ENCODE measurements at places on chromosomes 4 and X. TPM values are rescaled to one million over a fixed set of nuclear protein-coding genes. Genes with fewer than 3 reads are reported as not detected.

DNA sequence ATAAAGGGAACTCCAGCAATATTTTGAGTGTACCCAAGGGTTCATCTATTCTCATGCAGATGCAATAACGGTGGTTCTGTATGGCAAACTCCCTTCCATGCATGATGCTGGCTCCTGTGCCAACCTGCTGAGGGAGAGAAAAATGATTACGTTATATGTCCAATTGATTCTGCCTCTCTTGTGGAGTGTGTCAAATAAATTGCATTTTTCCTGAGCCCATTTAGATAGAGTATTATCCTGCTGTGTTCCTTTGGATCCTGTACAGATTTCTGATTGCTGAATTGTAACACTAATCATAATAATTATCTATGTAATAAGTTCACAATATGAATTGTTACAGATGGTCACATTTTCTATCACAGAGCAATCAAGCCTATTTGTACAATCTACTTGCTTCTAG, 821.7 kb downstream of the C4orf33 start:
- no peaks in the 10 kb centered on the region for H3K27me3 ChIP-seq

The SSX3 gene
- 26.1 TPM for total RNA-seq

DNA sequence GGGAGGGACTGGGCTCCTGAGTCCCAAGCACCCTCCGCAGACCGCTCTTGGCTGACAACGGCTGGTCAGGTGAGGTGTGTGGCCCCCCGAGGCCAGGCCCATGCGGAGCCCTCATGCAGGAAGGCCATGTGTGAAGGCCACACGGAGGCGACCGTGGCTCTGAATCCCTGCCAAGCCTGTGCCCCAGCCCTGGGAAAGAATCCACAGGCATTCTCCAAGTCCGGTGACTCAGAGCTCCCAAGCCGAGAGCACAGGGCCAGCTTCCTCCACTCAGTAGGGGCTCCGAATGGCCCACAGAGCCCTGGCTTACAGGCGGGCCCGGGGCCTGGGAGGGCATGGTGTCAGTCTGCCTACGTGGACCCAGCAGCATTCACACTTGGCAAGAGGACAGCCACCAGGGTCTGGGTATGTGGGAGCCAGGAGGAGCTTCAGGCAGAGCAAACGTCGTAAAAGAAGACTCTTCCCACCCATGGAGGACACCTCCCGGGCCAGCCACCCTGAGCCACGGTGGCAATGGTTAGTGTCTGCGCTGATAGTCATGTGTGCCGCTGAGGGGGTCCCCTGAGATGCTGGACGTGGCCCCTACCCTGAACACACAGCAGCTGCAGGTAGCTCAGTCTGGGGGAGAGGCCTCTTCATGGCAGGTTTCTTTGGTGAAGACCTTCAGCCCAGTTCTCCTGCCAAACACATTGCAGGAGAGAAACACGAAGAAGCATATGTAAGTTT, 105.7 kb downstream of the PSAPL1 start:
- no peak overlapping the region for H3K4me3 ChIP-seq
- H3K4me1 ChIP-seq = peaks cover 10% of the 10 kb centered on the region
- DNase-seq = no peak
- H3K27ac ChIP-seq = no peak overlapping the region

DNA sequence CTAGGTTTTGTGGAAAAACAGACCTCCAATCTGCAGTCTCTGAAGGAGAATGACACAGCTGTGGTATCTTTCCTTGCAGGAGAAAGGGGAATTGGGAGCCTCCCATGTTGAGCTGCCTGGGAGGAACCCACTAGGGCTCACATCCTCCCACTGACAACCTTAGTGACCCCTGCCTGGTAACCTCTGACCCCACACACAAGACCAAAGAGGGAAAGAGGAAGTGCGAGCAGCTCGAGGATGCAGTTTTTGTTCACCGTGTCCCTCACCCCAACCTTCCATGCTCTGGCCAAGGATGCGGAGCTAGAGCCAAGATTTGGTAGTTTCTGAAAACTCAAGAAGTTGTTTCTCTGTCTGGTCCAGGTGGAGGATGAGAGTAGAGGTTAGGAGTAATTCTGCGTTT, 5.4 kb upstream of the ZXDA start:
- H3K4me3 ChIP-seq = no peak overlapping the region
- no peaks in the 10 kb centered on the region for H3K36me3 ChIP-seq
- no peak overlapping the region for H3K27ac ChIP-seq
- H3K27me3 ChIP-seq = no peaks in the 10 kb centered on the region

GRCh38 chr4:1992468-1993168, 16.2 kb downstream of the NELFA start:
- H3K27me3 ChIP-seq = no peaks in the 10 kb centered on the region
- H3K27ac ChIP-seq = no peak overlapping the region
- H3K36me3 ChIP-seq = no peaks in the 10 kb centered on the region
- H3K4me1 ChIP-seq = peaks cover 4% of the 10 kb centered on the region

DNA sequence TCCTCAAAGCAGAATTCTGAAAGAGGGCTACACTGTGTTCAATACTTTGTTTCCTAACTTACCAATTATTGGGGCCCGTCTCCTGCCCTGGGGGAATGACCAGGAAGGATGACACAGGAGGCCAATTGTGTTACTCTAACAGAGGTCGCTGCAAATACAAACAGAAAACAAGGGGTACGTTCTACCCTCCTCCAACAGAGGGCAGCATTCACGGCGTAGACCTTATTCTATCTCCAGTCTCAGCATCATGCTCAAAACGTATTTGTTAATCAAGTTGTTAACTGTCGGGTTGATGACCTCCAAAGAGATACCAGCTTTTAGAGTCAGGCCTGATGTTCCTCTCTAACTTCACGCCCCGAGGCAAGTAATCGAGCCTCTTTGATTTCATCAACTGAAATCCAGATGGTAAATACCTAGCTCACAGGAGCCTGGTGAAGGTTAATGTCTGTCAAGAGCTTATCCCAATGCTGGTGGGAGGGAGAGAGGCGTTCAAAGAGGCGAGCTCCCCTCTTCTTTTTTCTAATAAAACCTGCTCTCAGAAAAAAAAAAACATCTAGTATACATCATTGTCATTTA, 181.0 kb upstream of the KCNIP4 start:
- no peak overlapping the region for H3K4me3 ChIP-seq
- H3K36me3 ChIP-seq = no peaks in the 10 kb centered on the region
- H3K4me1 ChIP-seq = no peaks in the 10 kb centered on the region
